ENCODE measurements at places on chromosomes 4 and X. TPM values are rescaled to one million over a fixed set of nuclear protein-coding genes. Genes with fewer than 3 reads are reported as not detected.

GRCh38 chr4:159487284-159487747 lies 384.4 kb downstream of the RAPGEF2 start:
- DNase-seq, result peak; percentile 41

- no peak for DNase-seq
Observed at GRCh38 chrX:110001740-110002299, 1.1 kb upstream of the TMEM164 start.

DNA sequence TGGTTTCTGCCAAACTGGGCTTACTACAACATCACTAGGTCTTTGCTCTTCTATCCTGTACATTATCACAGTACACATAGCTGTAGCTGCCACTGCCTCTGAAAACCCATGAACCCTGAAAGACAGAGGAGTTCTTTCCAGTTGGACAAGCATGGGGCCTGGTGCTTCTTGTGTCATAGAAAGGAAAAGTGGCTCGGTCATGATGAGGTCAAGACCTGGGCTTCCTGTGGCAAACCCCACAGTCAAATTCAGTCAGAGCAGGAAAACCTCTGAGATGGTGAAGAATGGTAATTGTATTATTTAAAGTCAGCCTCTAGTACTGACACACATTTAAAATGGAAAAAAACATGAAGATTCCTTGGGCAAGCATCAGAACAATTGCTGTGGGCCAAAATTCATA lies 133.3 kb upstream of the PRPS2 start:
- no peak for DNase-seq

DNA sequence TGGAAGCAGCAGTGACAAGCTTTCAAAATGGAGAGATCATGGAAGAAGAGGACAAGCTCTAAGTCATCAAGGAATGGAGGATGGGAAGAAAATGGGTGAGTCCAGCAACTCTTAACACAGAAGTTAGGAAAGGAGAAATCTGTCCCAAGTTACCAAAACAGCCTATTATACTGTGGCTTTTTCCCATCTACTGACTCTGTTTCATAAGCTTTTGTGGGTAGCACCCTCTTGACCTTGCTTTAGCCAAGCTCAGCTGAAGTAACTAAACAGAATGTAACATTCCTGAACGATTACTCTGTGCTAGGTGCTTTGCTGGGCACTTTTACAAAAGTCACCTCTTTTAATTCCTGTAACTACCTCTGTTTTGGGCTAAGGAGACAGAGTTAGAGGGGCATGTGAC lies 54.9 kb downstream of the MAP7D2 start:
- no peak for DNase-seq

GRCh38 chrX:13863324-13863723 lies 46.4 kb upstream of the GPM6B start:
- DNase-seq, result no peak

GRCh38 chrX:136200466-136200865 lies 50.7 kb downstream of the MAP7D3 start:
- no peak for DNase-seq

- no peak for DNase-seq
Observed at GRCh38 chr4:21780148-21780547, 168.4 kb downstream of the KCNIP4 start.

GRCh38 chr4:110371016-110371770 lies 104.8 kb upstream of the ENPEP start:
- DNase-seq, result no peak

DNA sequence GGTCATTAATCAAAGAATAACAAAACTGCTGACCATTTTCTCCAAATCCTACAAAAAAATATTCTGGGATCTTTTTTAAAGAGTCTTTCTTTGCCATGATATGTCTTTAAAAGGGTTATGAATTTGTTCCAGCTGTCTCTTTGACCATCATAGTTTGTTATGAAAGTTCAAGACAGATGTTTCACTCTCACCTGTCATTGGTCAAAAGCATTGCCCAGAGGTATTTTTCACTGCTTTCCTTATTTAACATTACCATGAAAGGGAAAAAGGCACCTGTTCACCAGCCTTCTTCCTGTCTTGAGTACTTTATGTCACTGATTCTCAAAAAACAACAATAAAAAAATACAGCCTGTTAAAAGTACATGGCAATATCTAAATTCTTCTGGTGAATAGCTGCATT lies 643.8 kb downstream of the FAT4 start:
- no peak for DNase-seq

DNA sequence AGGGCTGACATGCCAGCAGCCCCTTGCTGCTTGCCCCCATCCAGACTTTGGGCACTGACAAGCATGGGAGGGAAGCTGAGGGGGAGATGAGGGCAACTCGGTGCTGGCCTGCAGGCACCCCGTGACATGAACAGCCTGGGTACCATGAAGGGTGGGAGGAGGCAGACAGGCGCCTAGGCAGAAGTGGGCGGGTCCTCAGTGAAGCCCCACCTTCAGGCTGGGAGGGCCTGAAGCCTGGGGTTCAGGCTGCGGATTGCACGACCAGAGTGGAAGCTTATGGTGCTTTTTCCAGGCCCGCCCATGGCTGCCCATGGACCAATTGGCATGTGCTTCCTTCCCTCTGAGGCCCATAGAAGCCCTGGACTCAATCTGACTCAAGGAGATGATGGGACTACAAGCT lies 354.1 kb downstream of the GRIA2 start:
- DNase-seq, result no peak

DNA sequence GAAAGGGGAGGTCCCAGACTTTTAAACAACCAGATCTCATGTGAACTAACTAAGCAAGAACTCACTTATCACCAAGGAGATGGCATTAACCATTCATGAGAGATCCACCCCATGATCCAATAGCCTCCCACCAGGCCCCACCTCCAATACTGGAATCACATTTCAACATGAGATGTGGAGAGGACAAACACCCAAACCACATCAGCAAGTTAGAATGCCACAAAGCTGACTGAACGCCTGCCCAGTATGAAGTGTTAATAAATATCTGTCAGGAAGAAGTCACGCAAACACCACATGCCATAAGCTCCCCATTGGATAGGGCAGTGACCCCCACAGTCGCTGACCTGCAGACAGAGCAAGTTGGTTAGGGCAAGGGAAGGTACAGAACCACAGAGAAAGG lies 14.3 kb downstream of the SLC10A6 start:
- no peak for DNase-seq

DNA sequence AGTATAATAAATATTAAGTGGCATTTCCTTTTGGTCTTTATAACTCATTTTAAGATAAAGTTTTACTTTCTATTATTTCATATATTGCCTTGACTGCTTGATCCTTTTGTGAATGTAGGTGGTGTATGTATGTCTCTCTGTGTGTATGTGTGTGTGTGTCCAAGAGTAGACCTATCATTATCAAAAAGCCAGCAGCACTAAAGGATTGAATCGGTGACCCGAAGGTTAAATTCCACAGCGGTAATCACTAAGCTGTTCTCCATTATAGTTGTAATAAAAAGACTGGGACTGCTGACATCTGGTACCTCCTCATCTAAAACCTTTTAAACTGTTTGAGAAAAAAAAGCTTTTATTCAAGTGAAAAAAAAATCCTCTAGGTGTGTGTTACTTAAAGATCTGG lies 1014.8 kb downstream of the PCDH7 start:
- DNase-seq, result no peak

- DNase-seq, result no peak
Observed at GRCh38 chr4:83454686-83455085, 937 bp downstream of the HELQ start.

DNA sequence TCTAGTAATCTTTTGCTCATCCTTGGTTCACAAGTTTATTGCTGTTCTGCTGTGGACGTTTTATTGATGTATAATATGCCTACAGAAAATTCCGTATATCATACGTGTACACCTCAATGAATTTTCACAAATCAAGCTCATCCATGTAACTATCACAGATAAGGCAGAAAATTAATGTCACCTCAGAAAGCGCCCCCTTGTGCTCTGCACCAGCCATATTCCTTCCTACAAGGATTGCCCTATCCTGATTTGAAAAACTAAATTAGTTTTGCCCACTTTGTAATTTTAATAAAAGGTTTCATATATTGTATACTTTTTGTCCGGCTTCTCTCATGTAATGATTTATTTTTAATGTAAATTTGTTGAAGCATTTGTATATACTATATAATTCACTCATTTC lies 390.8 kb downstream of the ADGRL3 start:
- no peak for DNase-seq

DNA sequence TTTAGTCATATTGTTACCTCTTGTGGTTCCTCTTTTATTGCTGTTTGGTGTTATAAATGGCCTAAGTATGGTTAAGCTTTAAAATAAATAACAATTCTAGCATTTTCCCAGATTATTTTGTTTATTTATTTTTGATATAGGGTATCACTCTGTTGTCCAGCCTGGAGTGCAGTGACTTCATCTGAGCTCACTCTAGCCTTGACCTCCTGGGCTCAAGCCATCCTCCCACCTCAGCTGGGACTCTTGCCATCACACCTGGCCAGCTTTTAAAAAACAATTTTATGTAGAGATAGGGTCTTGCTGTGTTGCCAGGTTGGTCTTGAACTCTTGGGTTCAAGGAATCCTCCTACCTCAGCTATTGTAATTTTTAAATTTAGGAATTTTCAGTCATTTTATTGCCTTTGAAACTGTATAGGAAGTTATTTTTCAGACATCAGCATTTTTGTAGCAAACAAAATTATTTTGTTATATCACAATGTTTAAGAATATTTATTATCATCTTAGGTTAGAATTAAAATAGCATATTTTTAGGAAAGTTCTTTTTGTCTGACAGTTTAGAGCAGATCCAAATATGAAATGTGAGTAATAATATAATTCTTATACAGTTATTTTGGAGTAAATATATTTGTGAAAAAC lies 66.3 kb upstream of the RHOH start:
- no peak for DNase-seq

- DNase-seq, result peak; percentile 75
Observed at GRCh38 chr4:78569306-78569821, 17.8 kb downstream of the ANXA3 start.

- DNase-seq, result no peak
Observed at GRCh38 chr4:172786039-172786792, 382.4 kb upstream of the GALNT7 start.

Gene BGN
- 204 TPM for total RNA-seq

Gene VCX
- not detected for total RNA-seq

Gene KIAA1210
- not detected for total RNA-seq

Gene LUZP4
- not detected for total RNA-seq

Gene PWWP3B
- 5.6 TPM for total RNA-seq

Gene TLR7
- total RNA-seq, result 4.3 TPM

Data from mucosa of gallbladder (tissue), 1 donor.